ENCODE measurements at places on chromosomes 3 and 15. TPM values are rescaled to one million over a fixed set of nuclear protein-coding genes. Genes with fewer than 3 reads are reported as not detected.

The HEG1 gene
- 49.2 TPM for total RNA-seq

The KNG1 gene
- 116 TPM for total RNA-seq

The IMPG2 gene
- 0.70 TPM for total RNA-seq

The LINGO1 gene
- total RNA-seq = 8.5 TPM

The P2RY13 gene
- total RNA-seq = 1.2 TPM

The SNTN gene
- 0.12 TPM for total RNA-seq

The ITPKA gene
- 0.47 TPM for total RNA-seq

The DNAH12 gene
- total RNA-seq = 0.41 TPM

The IQCF5 gene
- not detected for total RNA-seq

The C3orf80 gene
- 0.53 TPM for total RNA-seq

The SEMA7A gene
- 6.2 TPM for total RNA-seq

The RASL12 gene
- 12.6 TPM for total RNA-seq

The SNRK gene
- total RNA-seq = 83.8 TPM

The AGTR1 gene
- total RNA-seq = 22.0 TPM
